ENCODE measurements at places on chromosomes 7 and 10.

DNA sequence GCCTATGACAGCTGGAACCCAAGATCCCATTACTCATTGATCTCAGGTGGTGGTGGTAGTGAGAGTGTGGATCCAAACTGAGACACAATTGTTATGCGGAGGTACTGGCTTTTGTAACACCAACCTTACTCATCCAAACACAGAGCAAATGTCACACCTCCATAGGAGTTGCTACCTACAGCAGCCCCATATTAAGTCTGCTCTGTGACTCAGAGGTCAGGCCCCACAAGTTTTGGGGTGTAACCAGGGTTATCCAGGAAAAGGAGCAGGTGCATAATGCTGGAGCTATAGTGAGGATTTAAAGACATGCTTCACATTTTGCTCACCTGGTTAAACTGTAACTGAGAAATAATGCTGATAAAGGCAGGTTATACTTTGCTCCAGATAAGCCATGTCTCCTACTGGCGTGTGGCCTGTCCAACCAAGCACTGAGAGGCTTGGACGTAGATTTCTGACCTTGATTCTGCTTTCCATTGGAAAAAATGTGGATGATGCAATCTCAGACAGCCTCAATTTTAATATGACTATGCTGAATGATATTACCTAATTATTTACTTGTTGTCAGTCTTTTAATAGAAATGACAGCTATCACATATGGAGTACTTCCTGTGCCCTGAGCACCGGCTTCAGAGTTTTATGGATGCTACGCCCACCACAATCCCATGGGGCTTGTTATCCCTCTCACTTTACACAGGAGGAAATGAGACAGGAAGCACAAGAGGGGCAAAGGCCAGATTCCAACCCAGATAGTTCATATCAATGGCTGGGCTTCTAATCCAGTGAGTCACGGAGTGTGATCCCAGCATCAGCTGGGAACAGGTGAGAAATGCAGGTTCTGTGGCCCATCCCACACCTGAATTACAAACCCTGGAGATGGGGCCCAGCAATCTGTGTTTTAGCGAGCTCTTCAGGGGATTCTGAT is 181.3 kb downstream of the CHN2 start:
- no peak for DNase-seq

DNA sequence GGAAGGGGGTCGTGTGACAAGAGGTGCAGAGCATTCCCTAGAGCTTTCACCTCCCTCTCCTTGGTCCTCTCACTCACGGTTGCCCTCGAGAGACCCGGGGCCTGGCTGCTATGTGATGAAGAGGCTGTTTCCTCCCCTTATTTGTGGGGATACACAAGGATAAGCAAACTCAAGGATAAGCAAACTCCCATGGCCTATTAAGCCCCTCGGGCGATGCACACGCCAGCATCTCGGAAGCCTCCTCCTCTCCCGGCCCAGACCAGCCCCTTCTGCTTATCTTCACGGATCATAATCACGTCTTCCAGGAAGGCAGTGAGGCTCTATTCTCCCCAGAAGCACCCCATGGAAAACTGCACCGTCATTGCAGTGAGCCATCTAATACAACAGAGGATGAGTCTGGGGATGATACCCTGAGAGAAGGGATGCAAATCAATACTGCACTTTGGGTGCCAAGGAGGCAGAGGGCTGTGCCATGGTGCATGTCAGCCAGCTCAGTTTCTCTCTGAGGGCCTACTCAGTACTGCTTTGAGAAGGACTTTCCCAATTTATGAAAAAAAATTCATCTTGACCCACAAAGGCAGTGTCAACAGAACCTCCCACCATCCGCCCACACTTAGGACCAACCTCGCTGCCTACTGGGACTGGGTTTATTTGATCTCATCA is 22.2 kb downstream of the TMEM273 start:
- no peak for DNase-seq

DNA sequence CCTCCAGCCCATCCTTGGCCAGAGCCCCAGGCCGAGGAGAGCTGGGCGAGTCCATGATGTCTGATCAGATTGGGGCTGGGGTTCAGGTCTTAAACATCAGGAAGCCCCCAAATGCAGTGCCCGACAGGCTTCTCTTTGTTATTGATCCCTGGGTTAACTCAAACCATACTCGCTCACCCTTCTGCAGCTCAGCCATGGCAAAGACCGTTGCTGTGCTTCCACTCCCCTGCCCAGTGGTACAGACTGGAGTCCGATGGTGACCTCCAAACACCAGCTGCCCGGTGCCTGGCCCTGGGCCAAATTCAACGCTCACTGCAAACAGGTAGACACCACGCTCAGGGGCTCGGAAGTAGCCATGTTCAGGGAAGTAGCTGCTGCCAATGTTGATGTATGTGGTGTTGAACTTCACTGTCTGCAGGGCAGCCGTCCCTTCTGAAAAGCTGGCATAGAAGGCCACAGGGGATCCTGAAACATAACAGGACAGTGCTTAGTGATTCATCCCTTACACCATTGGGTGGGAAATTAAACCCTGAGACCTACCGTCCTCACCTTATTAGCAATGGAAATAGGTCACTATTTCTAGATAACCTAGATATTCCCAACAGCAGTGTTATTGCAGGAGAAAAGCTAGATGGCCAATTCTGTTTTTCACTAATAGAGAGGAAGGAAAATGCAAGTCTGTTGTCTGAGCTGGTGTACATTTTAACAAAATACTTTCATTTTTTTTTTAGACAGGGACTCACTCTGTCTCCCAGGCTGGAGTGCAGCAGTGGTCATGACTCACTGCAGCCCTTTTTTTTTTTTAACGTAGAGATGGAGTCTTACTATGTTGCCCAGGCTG is 20.5 kb downstream of the MMRN2 start:
- DNase-seq, result no peak

DNA sequence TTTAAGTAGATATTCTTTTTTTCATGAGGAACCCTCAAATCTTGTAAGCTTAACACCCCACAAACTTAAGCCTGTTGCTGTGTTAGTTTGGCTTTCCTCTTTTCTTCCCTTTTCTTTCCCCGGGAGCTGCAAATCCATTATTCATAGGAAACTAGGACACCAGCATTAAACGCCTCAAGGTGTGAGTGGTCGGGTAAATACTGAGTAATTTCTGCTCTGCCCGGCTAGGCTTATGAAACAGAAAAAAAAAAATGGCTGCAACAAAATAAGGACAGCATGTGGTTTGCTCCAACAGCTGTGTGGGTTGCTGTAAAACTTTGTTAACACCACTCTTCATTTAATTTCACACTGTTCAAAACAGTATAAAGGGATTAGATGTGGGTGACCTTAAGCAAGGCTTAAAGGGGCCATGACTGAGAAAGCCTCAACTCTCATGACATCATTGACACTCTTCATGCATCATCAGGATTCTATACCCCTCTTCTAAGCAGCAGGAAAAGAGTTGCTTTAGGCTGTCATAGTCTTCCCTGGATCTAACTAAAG is 104.1 kb downstream of the AOAH start:
- no peak for DNase-seq

- peak; percentile 66 for DNase-seq
Observed at GRCh38 chr7:91351374-91351773, 87.1 kb downstream of the FZD1 start.

DNA sequence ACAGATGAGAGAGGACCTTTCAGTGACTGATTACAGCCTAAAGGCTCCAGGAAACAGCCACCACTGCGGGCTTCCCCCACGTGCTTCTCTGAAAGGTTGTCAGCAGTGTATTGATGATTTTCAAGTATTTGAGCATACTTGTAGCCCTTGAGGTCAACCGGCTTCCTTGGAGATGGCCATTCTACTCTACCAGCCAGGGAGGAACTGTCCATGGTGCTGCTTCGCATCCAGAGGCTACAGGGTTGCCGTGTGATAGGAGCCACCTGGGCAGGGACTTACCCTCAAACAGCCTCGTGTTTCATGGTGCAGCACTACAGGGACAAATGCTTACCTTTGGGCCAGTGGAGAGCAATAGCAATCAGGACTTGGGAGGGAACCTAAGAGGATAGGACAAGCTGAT is 179.5 kb downstream of the DPP6 start:
- peak; percentile 41 for DNase-seq

DNA sequence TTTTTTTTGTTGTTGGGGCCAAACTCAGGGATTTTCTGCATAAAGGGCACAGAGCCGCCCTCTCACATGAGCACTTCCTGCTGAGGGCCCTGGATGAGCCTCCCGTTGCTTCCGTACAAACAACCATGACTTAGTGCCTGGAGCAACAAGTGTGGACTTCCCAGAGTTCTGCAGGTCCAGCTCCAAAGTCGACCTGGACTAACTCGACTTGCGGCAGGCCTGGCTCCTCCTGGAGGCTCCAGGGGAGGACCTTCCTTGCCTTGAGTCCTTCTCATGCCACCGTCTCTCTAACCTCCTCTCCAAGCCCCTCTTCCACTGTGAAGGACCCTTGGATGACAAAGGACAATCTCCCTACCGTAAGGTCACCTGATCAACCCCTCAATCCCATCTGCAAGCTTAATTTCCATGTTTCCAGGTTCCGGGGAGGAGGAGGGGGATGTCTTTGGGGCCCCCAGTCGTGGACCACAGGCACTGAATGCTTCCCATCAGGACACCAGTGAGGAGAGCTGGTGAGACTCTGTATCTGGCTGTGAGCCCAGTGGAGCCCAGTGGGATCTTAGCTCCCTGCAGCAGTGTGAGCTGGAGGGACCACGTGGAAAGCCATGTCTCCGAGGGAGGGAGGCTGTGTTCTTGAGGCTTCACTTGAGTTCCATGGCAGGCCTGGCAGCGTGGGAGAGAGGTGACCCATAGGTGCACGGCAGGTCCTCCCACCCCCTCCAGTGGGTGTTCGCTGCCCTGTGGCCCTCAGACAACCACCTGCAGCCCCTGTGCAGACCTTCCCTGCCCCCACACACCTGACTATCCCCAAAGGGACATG is 199.5 kb upstream of the PPP2R2D start:
- DNase-seq, result no peak

DNA sequence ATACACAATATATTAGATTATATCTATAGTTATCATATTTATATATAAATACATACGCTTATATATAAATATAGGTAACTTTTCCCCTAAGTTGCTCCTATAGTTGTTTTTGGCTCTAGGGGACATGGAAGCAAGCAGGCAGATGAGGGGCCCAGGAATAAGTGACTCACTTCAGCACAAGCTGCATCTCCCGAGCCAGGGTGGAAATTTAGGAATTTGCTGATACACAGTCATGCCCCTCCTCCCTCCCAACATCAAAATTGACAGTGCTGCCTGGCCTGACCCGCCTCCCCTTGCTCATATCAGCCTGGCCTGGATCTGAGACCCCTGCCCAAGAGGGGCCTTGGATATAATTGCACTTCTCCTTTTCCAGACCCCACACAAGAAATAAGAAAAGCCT is 33.8 kb downstream of the MKI67 start:
- DNase-seq, result no peak

DNA sequence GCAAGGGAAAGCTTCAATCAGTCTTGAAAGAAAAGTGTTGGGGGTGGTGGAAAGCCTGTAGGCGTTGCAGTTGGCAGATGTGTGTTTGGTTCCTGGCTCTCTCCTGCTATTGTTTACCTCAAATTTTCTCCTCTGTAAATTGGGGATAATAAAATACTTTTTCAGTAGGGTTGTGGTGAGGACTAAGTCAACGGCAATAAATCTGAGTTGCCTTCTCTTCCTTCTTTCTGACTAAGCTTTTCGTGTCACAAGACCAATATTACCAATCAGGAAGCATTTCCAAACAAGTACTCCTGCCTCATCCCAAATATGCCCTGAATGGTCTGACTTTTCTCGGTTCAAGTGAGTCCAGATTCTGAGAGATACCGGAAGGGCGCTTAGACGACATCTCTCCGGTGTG is 54.0 kb downstream of the CREB5 start:
- DNase-seq, result no peak

Data from RKO (cell line).